NCI-H526 (cell line): ENCODE measurements at places on chromosomes 6 and 20.
A peak's percentile ranks its signal among the peaks of the same experiment; 100 is the strongest.

DNA sequence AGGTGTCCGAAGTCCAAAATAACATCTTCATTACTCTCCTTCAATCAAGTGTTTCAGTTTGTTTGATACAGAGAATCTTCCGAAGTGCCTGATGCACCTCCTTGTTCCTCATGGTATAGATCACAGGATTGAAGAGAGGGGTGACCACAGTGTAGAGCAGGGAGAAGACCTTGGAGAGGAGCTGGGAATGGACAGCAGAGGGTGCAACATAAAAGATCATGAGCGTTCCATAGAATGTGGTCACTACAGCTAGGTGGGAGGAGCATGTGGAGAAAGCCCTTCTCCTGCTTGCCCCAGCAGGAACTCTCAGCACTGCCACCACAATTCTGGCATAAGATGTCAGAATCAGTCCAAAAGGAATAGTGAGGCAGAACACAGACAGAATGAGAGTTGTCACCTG is 11.9 kb downstream of the OR12D1 start:
- no peak for DNase-seq

DNA sequence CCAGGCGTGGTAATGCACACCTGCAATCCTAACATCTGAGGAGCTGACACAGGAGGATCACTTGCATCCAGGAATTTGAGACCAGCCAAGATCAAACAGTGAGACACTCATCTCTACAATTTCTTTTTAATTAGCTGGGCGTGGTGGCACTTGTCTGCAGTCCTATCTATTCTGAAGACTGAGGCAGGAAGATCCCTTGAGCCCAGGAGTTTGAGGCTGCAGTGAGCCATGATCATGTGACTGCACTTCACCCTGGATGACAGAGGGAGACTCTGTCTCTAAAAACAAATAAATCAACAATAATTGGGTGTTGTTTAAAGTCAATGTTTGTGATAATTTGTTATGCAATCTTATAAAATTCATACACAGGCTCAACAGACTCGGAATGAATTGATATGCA is 18.0 kb upstream of the HLA-A start:
- DNase-seq: no peak

DNA sequence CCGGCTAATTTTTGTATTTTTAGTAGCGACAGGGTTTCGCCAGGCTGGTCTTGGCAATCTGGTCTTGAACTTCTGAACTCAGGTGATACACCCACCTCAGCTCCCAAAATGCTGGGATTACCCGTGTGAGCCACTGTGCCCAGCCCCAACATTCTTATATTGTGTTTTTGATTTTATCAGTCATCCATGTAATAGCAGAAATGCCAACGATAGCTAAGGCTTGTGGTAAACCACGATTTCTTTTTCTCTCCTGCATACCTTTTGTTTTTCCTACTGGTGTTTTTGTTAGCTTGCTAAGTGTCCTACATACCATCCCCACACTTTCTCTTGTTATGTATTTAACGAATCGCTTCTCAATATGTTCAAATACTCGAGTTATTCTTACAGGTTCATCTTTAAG is 12.1 kb downstream of the PHACTR2 start:
- DNase-seq: no peak

GRCh38 chr6:146341493-146342230 is 202.0 kb upstream of the RAB32 start:
- DNase-seq: no peak

DNA sequence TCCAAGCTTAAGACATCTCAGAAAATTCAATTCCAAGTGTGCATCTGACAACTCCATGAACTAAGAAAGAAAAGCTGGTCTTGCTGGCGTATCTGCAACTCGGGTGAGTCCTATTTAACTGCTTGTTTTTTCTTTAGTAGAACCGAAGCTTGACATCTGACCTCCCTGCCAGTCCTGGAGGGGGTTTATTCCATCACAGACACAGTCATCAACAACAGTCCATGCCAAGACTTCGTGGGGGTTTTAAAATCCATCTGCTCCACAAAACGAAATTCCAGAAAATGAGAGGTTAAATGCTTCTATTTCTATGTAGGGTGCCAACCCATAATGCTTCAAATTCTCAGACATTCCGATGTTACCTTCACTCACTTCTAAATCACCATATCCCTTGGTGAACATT is 133.9 kb downstream of the IPCEF1 start:
- no peak for DNase-seq

GRCh38 chr20:7850775-7851490 is 89.3 kb downstream of the HAO1 start:
- peak; percentile 4 for DNase-seq

GRCh38 chr6:24031496-24031895 is 94.5 kb upstream of the NRSN1 start:
- DNase-seq: no peak

GRCh38 chr20:61668065-61668650 is 397.5 kb downstream of the TAF4 start:
- no peak for DNase-seq

GRCh38 chr6:50272611-50273010 is 222.9 kb upstream of the DEFB112 start:
- no peak for DNase-seq

DNA sequence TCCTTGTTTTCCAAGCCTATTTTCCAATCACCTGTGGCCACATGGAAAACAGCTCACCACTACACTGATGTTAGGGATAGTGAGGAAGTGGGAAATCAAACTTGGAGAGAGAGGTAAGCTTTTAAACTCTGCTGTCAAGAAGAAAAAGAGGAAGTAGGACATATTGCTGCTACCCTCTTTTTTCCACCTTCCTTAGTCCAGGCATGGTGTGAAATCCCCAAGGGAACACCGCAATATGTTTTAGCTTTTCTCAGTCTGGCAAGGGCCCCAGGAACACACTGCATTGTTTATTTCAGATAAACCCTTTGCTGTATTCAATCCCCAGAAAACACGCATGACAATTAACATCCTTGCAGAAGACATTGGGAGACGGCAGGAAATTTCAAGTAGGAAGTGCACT is 61.3 kb downstream of the HS3ST5 start:
- DNase-seq: no peak

- peak; percentile 46 for DNase-seq
Measured at GRCh38 chr6:156791320-156791850, 14.2 kb downstream of the ARID1B start.

- no peak for DNase-seq
Measured at GRCh38 chr20:62537649-62538292, 62.0 kb upstream of the GATA5 start.
